ENCODE measurements at places on chromosomes 6 and 20.

DNA sequence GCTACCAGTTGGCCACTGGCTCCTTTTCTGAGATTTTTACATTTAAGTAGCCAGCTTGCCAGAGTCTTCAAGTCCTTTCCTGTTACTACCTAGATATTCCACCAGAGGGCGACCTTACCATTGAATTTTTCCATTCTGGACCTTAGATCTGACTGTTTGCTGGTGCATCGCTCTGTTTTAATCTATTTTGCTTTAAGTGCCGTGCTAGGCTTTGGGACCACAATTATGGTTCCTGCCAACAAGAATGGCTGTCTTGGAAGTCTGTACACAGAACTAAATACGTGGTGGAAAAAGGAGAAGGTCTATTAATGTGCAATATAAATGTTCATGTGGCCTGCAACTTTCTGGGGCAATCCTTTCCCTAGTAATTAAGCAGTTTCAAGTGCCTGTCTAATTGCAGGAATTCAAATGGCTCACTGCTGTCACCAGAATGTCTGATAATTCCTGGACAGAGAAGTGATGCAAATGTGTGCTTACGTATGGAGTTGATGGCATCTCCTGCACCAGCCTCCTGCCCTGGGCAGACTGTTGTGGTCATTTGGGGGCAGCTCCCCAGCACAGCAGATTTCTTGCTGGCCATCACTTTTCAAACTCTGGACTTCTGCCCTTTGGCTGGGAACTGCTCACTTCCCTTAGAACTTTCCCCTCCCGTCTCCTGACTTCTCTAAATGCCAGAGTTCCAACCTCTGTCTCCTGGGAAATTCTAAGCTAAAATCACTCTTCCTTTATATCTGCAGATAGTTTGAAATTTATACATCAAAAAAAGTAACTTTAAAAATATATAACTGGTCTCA is 5.6 kb upstream of the HLA-DOA start:
- peak; percentile 84 for DNase-seq

DNA sequence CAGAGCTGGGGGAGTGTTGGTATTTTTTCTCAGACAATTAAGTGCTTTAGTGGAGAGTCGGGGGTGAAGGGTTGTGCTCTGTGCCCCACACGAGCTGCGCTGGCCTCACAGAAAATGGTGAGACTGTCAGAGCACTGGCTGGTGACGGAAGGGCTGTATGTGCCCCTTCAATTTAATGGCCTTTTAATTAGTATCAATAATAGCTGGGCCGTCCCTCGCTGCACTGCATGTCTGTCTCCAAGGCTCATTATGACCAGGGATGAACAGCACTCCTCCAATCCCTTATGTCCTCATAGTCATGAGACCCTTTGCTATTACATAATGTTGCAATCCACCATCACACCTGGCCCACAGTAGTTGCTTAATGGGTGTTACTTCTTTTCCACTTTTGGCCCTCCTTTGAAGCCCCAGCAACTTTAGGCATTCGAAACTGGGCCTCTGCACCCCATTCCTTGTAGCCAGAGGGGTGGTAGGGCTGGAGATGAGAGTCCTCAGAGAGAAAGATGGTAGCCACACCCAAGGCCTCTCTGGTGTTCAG is 9.5 kb upstream of the RALY start:
- no peak for DNase-seq

DNA sequence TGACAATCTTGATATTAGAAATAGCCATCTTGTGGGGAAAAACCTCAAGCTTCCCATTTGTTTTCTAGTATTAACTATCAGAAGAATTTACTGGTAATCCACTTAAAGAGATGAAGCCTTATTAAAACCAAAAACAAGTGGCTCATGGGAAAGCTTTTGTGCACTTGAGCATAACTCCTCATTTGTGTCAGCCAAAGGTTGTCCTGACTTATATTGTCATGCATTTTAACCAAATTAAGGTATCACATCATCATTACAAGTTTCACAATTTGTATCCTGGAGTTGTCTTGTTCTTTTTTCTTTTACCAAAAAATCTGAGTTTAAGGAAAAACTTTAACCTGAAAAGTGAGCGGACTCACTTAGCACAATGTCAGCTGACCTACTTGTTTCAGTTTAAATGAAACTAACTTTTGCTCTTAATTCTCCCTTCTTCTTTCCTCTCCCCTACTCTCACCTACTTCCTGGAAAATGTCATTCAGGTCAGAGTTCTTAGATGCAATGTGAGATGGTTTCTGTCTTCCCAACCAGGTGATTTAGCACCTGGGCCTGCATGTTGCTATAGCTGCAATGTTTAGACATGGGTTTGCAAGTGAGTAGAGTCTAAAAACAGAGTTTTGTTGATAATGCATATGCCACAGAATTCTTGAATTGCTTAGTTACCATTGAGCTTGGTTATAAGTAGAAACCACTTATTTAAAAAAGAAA is 82.8 kb downstream of the TNFAIP3 start:
- DNase-seq, result no peak

DNA sequence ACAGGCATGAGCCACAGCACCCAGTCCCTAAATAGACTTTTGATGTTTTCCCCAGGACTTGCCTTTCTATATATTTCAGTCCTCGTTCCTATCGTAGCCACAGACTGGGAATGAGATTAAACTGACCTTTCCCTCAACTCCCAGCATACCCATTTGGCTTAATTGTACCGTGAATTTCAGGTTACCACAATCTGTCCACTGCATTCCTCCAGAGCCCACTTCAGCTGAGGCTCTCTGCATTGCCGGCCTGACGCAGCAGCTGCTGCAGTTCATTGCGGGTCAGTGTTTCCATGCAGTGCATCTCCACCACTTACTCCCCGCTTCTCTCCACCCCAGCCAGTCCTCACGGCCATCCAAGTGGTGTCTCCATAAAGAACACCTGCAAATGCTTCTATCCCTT is 103.1 kb upstream of the RIN2 start:
- no peak for DNase-seq

DNA sequence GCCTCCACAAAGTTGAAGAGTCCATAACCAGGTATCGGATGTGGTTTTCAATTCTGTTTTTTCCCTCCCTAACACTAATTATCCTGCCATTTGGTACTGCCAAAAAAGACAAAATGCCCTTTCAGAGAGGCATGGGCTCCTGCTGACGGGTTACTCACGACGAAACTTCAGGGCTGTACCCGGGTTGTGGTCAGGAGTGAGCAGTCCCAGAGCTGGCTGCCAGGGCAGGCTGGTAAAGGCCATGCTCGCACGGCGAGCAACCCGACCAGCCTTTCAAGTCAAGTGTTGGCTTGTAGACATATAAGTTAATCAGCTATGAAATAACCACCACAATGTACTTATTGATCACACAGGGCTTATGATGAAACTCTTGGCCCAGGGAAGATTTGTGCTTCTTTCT is 152.5 kb downstream of the FOXC1 start:
- DNase-seq, result no peak

DNA sequence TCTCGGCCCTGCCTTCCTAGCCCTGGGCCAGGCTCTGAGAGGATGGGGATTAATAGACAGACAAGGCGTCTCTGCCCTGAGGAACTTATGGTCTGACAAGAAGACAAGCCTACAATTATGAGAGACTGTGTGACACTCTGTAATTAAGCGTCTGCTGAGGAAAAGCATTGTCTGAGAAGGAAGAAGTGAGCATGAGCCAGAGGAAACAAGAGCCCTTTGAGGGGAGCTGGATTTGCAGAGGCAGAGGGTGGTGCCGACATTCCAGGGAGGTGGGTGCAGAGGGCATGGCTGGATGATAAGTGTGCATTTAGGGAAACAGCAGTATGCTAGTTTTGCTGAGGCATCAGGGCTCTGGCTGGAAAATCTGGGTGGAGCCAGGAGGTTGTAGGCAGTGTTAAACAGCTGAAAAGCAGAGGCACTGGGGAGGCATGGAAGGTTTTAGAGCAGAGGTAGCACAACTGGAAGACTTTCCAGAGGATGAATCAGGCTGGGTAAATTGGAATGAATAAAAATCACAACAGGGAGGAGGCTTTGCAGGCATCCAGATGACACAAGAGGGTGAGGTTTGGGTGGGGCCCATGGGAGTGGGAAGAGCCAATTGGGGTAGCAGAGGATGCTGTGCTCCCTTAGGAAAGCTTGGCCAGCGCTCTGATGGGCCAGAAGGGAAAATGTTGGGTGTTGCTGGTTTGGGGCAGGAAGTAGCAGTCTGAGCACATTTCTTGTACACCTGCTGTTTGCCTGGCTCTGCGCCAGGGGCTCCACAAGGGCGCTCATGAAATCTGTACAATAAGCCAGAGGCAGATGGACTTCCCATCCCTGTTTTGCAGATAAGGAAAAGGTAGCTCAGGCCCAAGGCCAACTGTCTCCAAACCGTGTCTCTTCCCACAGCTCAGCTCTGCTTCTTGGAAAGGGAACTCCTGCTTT is 74.0 kb upstream of the MYL9 start:
- DNase-seq, result peak; percentile 62

GRCh38 chr20:25007491-25008305 is 15.1 kb upstream of the APMAP start:
- DNase-seq, result no peak

GRCh38 chr20:40676491-40677269 is 12.4 kb downstream of the MAFB start:
- DNase-seq, result no peak

DNA sequence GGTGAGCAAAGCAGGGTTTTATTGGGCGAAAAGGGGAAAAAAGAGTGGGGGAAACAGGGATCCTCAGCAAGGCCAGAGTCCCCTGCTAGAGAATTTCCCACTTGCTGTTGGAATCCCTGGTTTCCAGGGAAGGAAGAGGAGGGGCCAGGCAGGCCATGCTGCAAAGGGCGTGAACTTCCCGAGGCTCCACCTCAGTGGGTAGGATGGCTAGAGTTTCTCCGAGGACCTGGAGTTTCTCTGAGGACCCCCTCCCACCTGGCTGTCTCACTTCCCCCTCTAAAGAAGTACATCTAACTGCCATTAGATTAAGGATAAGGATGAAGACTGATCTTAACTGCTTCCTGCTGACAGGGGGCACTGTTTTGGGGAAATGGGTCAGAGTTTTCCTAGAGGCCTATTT is 1239.3 kb upstream of the GJE1 start:
- no peak for DNase-seq

- DNase-seq, result no peak
Observed at GRCh38 chr6:28765978-28766351, 157.8 kb downstream of the TRIM27 start.

DNA sequence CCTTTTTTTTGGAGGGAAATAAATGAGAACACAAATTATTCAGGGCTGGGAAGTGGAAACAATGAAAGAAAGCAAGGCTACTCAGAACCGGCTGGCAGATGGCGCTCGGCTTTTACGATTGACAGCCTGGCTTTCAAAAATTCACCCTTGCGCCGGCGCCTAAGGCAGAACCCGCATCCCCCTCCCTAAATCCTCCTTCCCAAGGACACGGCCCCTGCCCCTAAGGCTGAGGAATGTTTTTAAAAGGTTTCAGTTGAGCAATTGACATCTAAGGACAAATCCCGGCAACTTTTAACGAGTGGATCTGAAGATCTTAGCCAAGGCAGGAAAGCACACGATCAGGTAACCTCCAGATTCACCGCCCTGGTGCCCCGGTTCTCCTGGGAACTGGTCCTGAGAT is 16.3 kb downstream of the GNAS start:
- no peak for DNase-seq

- DNase-seq, result no peak
Observed at GRCh38 chr6:78967191-78967590, 99.8 kb downstream of the IRAK1BP1 start.

DNA sequence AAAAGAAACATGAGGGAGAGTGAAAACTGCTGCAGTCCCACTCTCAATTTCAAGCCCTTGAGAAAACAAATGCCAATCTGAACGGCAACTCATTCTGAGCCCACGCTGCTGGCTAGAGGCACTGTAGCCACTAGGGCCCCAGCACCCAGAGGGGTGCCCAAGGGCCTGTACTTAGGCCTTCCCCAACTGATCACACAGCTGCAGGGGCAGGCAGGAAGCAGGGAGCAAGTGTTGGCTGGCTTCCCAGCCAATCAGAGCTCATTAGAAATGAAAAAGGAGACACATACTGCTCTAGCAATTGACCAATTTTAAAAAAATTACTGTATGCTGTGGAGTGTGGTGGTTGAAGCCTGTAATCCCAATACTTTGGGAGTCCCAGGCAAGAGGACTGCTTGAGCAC is 3.7 kb upstream of the BEND3 start:
- no peak for DNase-seq

DNA sequence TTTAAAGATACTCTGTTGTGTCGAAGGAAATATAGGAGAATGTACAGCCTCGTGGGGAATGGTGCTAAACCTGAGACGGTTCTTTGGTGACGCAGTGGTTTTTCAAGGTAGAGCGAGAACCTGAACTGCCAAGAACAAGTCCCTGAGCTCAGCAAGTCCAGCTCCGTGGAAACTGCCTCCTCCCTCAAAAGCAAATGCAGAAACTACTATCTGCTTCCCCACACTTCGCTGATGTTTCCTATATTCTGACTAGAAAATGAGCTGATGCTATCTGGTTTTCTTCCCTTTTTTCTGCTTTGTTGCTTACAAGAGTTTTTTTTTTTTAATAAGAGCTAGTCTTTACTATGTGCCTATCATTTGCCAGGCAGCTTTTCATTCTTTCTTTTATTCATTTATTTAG is 85.3 kb upstream of the LY86 start:
- no peak for DNase-seq

DNA sequence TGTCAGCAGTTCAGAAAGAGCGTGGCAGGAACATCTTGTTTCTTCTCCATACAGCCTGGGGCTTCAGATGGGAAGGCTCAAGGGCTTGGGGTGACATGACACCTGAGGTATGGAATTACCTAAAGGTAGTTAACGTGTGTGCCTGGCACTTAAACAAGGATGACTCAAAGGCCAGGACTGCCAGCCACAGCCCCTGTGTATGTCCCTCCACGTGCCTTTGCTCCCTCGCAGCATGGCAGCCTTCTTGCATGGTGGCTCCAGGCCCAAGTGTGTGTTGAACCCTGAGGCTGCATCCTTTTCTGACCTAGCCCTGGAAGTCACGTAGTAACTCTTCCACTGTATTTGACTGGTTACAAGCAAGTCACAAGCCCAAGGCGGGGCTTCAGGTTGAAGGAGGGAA is 33.6 kb upstream of the MYL9 start:
- DNase-seq, result no peak

- peak; percentile 95 for DNase-seq
Observed at GRCh38 chr6:150373260-150373701, 4.5 kb downstream of the IYD start.

DNA sequence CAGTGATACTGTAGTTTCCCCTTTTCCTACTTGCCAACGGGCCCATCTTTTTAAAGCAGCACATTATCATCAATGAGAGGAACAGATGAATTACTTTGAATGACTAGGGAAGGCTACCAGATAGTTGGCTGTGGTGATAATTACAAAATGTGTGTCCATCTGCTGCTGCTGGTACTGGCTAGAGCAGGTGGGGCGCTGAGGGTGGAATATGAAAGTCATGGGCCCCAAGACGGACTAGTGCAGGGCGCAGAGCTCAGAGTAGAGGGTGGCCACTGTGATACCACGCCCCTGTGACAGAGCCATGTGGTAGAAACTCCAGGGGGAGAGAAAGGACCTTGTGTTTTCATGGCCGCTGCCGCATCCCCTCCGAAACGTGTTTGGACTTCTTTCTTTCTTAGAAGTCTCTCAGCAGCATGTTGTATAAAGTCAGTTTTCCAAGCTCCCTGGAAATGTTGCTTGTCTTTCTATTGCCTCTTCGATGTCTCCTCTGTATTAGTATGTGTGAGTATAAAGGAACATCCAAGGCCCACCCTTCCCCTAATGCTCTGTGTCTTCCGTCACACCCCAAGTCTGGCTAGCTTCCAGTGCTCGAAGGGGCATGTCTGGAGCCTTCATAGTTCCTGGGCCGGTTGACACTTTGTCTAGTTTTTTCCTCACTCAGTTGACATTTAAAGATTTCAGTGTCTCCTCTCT is 88.1 kb downstream of the PPP1R14C start:
- no peak for DNase-seq

Data from AG10803 (cell line).